Activated CD4-positive, CD25-positive, alpha-beta regulatory T cell (primary cell): ENCODE measurements at places on chromosomes 11 and 22.

DNA sequence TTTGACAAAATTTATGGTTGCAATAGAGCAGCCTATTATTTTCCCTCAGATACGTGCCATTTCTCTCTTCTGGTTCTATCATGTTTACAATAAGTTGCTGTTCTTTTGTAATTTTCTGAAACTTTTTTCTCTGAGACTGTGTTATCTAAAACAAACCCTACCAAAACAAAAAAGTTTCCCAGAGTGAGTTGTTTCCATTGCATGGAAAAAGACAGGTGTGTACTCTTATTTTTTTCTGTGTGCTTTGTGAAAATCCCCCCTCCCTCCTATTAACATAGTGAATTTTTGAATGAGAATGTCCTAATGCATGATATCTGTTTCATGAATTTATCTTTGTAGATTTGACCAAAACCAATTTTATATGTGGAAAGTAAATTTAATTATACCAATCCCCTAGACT is 137.6 kb downstream of the DDX10 start:
- no peak for DNase-seq

DNA sequence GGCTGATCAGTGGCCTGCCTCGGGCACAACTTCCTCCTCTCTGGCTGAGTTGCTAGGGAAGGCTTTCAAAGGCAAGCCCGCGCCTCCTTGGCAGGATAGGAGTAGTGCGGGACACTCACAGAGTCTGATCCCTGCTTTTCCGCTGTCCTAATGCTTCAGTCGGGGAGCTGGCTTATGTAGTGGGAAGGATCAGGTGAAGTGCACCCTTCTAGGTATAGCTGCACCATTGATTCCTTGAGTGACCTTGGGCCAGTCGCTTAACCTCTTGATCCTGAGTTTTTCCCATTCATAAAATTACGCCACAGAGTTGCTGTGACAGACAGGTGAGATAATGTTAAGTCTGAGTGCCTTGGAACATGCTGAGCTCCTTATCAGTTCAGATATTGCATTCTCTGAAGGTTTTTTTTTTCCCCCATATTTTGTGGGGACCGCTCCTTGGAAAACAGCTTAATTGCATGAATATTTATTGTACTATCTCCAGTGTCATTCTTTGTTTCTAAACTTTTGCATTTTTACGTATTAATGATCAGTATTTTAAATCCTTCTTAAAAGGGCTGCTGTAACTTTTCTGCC is 961 bp downstream of the IPO7 start:
- DNase-seq: no peak

DNA sequence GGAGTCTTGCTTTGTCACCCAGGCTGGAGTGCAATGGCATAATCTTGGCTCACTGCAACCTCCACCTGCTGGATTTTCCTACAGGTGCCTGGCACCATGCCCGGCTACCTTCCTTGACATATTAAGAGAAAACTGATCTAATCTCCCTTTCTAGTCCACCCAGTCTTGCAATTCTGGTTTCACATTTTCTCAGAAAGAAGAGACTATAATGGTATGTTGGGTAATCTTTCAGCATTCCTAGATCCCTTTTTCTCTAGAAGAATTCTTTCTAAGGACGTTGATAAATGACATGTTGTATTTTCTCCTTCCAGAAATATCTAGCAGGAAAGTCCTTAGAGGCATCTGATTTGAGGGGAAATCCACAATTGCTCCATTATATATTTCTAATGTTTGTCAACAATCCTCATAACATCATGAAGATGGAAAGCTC is 10.4 kb upstream of the HSPA8 start:
- DNase-seq: no peak

DNA sequence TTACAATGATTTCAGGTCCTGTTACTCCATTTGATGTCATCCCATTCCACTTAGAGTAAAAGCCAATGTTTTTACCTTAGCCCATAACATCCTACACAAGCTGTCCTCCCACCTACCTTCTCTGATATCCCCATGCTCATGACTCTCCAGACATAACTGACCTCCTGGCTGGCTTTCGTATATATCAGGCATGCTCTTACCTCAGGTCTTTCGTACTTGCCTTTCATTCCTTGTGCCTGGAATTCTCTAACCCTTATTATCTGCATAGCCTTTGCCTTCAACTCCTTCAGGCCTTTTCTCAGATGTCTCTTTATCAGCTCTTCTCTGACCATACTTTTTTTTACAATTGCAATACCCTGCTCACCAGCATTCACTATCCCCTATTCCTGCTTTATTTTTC is 10.3 kb upstream of the CYB5R2 start:
- DNase-seq: no peak

DNA sequence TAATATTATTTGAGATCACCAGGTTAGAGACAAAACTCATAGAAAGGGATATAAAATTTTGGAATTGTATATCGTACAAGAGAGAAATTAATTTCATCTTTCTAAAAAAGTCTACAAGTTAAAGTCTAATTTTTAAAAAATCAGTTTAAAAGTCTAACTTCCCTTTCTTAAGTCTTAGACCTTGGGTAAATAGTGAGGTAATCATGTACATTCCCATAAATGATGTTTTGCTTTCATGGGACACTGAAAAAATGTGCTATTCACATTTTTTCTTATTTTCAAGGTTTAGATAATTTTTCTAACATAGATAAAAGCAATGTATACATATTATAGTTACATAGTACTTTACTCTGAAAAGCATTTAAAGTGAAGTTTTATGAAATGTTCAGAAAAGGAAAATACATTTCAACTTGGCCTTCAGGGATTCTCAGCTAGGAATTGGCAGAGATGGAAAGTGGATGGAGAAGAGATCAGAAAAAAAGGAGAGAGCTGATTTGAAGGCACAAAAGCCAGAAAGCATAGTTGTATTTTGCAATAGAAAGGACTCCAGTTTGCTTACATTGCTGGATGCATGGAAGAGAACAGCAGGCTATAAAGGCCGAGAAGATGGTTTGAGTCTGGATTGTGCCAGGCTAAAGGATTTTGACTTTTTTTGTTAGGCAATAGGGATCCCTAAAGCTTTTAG is 194.0 kb downstream of the CASP12 start:
- DNase-seq: no peak
